ENCODE measurements at places on chromosomes 11 and 22.
A peak's percentile ranks its signal among the peaks of the same experiment; 100 is the strongest.

DNA sequence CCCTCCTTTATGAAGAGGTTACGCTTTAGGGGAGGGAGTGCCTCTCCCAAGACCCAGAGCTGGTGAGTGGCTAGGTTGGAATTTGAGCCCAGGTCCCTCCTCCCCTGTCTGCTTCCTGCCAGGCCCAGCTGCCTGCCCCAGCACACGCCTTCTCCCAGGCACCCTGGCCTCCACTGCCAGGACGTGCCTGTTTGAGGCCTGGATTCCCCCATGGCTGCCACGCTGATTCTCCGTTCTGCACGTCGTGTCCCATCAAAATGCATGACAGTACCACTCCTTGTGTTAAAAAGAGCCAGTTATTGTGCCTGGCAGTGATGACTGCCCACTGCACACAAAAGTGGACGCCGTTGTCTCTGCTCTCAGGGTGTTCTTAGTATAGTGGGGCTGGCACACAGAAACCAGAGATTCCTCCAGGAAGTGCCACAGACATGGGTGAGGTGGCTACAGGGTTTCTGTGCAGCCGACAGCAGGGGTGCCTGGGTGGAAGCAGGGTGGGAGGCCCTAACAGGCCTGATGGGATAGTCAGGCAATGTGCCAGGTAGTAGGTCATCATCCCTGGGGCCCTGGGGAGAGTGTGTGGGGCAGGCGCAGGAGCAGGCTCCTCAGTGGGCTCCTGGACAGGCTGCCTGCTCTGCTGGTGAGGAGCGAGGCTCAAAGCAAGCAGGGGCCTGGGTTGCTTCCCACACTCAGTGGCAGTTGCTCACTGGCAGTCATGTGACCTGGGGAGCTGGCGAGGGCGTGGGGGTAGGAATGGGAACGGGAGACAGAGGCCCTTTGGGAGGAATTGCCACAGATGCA is 24.2 kb downstream of the MED15 start:
- DNase-seq: no peak

DNA sequence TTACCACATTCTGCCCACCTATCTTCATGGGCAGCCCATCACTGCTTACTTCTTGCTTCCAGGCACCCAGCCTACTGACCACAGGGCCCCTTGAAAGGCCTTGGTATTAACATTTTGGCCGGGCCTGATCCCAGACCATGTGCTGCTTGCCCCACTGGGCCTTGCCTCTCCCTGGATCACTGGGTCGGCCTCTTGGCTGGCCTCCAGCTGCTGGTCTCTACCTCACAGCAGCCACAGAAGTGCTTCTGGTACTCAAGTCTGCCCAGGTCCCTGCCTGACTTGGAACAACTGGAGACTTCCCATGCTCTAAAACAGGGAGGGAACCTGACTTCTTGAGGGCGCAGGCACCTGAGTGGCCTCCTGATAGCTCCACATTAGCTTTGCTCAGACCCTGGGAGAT is 63.6 kb downstream of the THAP12 start:
- no peak for DNase-seq

- DNase-seq: no peak
Measured at GRCh38 chr22:46549971-46550641, 12.7 kb upstream of the CELSR1 start.

- DNase-seq: no peak
Measured at GRCh38 chr11:33063326-33063881, 24.0 kb downstream of the TCP11L1 start.

DNA sequence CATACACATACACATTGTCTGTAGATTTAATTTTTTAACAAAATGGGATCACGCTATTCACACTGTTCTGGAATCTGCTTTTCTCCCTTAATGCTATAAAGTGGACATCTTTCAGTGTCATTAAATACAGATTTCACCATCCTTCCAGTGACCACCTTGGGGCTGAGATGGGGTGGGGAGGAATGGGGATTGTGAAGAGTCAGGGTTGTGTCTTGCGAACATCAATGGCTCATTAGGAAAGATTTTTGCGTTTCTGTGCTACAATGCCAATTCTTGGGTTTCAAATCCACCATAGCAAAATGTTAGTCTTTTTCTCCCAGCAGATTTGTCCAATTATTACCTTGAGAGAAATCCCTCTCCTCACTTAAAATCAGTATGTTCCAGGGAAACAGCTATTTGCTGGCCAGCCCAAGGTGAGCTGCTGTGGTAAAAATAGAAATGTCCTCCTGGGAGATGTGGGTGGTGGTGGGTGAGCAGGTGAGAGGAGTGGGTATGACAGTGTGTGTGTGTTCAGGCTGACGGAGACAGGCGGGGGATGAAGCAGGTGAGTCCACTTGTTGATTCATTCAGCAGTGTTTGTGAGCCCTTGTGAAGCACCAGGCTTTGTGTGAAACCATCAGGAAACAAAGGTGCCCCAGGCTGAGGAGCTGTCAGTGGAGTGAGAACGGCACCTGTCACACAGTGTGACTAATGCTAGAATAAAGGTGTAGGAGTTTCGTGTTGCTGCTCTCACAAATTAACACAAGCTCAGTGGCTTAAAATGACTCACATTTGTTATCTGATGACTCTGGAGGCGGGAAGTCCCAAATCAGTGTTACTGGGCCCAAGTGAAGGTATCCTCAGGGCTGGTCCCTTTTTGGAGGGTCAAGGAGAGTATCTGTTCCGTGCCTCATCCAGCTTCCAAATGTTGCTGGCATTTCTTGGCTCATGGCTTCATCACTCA is 1.7 kb upstream of the CBX6 start:
- peak; percentile 58 for DNase-seq

DNA sequence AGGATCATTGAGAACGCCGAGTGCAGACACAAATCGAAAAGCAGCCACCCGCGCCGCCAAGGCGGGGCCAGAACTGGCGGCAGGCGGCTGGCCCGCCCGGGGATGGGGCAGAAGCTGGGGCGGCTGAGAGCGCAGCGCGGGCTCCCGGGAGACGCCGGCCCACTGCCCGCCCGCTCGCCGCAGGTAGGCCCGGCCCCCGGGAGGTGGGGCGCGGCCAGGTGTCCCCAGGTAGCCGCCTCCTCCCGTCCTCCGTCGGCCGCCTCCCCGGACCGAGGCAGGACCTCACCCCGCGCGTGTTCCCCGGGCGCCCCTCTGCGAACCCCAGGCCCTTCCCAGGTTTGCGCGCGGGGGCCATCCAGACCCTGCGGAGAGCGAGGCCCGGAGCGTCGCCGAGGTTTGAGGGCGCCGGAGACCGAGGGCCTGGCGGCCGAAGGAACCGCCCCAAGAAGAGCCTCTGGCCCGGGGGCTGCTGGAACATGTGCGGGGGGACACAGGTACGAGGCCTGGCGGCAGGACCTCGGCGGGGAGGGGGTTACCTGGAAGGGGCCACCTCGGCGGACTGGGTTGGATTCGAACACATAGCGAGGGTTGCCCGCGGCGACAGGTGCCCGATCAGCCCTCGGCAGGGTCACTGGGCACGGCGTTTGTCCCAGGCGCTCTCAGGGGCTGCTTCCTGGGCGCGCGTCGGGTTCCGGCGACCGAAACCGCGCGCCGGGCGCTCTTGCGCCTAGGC is at the start of gene PRRG4:
TSS of gene PRRG4 (plus strand) at position 248 of the 733 bp plus-strand sequence. CDS start 603 bp downstream, outside the sequence.
- DNase-seq: no peak

- DNase-seq: no peak
Measured at GRCh38 chr22:28962042-28962554, 78.7 kb downstream of the ZNRF3 start.

DNA sequence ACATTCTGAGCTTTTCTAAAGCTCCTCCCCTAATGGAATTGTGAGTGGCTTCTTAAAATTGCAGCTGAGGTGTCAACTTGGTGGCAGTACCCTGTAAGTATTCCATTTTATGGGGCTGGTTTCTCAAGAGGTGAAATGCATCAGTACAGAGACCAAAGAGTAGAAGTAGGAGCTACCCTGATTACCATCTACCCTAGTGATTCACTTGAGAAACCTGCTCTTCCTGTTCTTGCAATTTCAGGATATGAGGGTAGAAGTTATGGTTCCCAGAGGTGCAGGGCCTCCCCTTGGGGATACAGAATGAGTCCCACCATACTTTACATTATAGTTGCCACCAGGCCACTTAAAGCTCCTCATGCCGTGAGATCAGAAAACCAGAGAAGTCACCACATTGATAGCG is 944.6 kb downstream of the OPCML start:
- DNase-seq: no peak

GRCh38 chr11:79437981-79438630 is 2.7 kb downstream of the TENM4 start:
- no peak for DNase-seq

DNA sequence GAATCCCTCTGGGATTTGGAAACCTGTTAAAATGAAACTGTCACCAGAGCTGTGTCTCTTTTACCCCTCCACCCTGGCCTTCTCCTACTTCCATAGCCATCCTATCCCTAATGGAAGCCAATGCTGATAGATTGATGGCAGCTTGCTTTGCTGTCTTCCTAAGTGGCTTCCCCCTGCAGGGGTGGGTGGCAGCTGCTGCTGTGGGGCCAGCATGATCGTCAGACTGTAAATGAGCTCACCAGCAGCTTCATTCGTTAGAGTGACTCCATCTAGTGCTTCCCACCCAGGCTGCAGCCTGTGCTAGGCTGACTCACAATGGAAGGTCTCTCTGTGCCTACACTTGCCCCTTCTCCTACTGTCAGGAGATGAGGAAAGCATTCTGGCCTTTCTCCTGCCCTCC is 311.0 kb downstream of the BUD13 start:
- no peak for DNase-seq

DNA sequence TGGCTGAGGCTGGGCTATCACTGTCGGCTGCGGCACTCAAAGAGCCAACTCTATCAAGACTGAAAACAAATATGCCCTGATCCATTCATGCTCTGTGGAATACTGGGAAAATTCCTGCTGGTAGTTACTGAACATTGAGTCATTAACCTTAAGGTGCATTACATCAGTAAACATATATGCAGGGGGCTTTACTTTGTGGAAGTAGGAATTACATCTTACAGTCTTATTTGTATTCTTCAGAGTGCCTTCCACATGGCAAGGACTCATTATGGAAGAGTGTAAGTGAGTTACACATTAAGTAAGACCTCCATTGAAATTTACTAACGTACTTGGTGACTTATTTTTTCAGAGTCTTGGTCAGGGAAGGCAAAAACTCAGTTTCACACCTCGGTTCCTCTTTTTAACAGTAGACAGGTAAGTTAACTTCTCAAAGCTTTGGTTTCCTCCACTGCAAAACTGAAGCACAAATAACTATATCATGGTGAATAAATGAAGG is 4.5 kb downstream of the OR5B21 start:
- no peak for DNase-seq
